ENCODE measurements at places on chromosomes 7 and 10.

DNA sequence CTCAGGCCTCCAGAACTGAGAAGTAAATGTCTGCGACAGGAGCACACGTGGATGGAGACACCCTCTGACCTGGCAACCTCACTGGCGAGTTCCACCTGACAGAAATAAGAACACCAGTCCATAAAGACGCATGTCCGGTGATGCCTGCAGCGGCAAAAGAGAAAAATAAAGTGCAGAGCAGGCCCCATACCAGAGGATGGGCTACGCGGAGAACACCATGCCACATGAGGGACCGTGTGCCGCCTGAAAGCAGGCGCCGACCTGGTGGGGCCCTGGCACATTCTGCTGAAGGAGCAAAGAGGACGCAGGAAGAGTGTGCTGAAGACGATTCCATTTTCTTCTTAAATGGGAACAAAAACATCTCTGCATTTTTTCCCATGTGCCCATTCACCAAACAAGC lies 105.0 kb downstream of the VIPR2 start:
- no peak for DNase-seq

DNA sequence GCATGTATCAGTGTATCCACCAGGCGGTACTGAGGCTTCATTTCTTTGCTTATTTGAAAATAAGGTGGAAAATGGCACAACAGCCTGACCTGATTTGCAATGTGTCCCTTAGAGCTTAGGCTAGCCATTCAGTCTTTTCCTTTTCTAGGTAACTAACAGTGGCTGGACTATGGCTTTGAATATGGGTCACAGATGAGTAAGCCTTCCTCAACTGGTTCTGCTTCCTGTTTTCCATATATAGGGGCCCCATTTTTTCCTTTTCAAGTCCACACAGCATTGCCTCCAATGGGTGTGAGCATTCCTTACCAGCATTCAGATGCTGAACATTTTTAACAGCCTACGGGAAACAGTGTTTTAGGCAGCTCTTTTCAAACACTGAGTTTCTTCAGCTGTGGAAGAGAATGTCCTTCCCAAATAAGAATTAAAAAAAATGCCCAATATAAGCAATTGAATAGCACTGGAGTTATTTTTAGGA lies 3.9 kb upstream of the ITGB1 start:
- no peak for DNase-seq

GRCh38 chr7:82029236-82029913 lies 259.5 kb upstream of the HGF start:
- DNase-seq: no peak

GRCh38 chr10:44818041-44818649 lies 93.0 kb upstream of the TMEM72 start:
- no peak for DNase-seq

- no peak for DNase-seq
Observed at GRCh38 chr7:55140221-55140940, 121.6 kb downstream of the EGFR start.

DNA sequence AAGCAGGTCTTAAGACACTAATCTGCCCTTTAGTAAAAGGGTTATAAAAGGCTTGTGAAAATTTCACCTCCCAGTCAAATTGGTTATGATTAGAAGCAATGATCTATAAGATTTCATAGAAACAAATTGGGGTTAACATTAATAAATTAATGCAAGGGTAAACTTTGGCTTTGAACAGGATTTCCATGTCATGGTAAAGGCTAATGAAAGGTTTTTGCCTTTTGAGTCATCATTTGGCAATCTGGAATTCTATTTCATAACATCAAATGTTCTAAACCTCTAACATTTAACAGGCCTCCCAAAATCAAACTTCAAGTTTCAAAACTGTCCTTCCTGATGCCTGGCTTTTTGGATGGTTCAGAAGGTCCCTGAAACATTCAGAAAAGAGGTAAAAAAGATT lies 62.4 kb downstream of the COA1 start:
- DNase-seq: no peak

GRCh38 chr10:24718031-24718855 lies 5.4 kb downstream of the ARHGAP21 start:
- no peak for DNase-seq

DNA sequence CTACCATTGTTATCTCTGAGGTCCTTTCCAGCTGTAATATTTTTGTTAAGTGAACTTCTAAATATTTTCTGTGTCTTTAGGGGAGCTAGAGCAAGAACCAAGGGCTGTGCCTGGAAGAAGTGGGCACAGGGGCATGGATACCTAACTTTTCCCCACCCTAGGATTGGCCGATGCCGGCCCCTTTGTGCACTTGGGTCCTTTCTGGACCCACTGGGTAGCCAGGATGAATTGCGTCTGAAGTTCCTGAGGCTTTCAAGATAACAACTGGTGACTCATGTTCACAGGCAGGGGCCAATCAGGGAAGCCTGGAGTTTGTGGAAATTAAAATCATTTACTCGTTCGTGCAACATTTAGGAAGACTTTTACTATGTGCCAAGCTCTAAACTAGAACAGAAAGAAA lies 758 bp downstream of the DPCD start:
- DNase-seq: no peak

DNA sequence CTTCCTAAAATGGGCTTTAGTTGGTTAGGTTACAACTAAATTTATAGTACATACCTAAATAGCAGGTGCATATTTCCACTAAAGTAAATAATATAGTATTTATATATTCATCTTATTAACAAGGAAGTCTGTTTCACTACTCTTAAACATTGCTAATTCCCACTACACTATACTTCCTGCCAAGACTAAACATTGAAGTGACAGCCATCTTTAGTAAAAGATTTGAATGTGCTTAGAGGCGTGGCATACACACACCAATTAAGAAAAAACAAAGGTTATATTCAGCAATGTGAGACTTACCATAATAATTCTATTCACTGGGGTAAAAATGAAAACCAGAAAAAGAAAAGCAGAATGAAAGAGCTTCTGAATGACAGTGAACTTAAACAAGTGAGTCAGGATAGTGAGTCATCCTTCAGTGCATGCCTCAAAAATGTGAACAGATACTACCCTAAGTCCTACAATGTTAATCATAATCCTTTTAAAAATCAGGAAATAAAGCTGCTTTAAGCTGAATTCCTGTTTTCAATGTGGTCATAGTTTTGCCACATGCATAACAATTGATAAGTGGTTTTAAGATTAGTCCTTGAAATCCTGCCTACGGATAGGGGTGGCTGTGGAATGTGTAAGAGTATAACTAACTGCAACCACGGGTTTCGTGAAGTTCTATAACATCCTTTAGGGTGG lies 59.4 kb downstream of the USP6NL start:
- no peak for DNase-seq

- DNase-seq: no peak
Observed at GRCh38 chr7:92135052-92135889, 994 bp upstream of the CYP51A1 start.

- no peak for DNase-seq
Observed at GRCh38 chr7:129789000-129789399, 163.8 kb downstream of the UBE2H start.

DNA sequence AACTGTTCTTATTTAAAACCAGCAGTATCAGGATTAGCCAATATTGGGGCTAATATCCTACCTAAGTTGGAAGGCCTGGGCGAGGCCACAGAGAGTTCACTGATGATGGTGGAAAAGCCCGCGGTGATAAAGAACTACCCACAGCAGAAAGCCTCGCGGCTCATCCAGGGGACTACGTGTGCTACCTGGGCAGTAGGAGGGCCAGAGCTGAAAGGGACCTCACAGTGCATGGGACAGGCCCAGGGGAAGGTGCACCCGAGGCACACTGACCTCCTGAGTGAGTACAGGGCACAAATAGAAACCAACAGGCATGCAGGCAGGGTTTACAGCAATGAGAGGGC lies 1.4 kb downstream of the WDR86 start:
- DNase-seq: no peak

GRCh38 chr7:11557627-11558026 lies 274.4 kb downstream of the THSD7A start:
- no peak for DNase-seq

DNA sequence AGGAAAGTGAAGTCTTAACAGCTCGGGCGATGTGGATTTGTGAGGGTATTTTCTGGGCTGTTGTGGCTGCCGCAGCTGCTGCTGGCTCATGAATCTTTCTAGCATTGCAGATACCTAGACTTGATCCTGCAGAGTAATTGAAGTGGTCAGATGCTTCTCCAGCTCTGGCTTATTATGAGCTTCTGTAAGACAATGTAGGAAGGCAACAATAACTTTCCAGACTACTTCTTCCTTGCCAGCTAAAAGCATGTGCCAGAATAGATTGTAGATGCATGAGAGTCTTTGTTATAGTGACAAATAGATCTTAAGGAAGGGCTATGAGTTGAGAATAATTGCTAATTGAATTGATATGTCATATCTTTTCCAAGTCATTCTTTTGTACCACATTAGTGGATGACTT lies 461.4 kb upstream of the POT1 start:
- no peak for DNase-seq

DNA sequence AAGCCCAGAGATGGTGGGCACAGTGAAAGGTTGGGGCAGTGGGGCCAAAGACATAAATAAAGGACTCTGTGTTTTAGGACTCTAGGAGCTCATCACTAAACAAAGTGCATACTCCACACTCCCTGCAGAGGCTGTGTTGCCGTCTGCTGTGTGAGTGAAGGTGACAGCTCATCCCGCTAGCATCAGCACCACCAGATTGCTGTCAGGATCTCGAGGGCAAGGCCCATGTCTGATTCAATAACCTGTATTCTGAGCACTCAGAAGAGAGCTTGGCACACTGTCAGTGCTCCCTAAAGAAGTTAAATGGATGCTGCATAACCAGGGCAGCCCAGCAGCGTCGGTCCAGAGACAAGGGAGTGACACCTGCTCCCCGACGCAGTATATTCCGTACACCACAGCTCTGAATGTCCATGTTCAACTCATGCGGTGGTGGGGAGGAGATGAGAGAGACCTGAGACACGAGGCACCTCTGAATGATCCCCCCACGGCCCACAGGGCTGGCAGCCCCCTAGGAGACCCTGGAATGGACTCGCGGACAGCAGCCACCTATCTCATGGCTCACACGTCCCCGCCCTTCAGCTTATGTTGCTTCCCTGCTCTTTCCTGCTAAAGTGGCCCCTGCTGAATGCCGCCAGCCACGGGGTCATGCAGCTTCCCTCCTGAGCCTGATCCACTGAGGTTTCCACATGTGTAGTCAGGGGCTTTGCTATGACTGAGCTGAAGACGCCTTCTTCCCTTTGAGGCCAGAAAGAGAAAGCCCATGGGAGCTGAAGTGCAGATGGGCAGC lies 132.7 kb upstream of the KCNMA1 start:
- no peak for DNase-seq

- DNase-seq: no peak
Observed at GRCh38 chr10:119444866-119445265, 97.7 kb downstream of the RGS10 start.

GRCh38 chr7:100376066-100376465 lies 2.8 kb downstream of the PILRA start:
- DNase-seq: no peak

DNA sequence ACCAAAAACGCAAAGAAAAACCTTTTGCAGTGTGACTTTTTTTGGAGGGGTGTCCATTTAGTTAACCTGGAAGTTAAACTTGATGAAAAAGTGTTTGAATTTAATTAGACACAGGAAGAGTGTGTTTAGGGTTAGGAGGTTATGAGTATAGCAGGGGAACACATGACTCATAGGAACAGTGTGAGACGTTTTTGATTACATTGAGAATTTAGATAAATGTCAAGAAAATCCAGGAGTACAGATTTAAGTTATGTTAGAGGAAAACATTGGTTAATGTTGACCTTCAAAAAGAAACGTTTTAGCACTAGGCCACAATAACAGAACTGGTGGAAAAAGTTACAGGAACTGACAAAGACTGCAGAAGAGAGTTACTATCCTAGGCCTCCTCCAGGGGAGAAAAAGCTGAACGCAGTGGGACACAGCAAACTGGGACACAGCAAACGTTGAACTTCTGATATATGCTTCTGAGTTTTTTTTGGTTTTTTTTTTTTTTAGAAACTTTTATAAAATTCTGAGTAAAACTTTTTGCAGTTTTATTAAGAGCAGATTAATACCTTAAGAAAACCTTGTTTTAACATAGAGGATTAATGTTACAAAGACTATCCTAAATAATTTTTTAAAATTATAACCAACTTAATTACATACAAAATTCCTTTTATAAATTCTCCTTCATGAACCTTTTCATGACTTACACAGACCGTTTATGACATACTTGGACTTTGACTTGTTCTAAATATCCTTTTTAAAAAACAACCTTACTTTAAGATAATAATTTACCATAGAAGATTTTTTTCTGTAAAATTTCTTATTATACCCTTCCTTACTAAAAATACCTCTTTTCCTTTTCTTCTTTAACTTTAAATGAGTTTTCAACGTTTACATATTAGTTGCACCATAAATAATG lies 22.2 kb downstream of the LANCL2 start:
- no peak for DNase-seq

- DNase-seq: no peak
Observed at GRCh38 chr7:94414481-94414880, 19.8 kb downstream of the COL1A2 start.

GRCh38 chr7:94022550-94022949 lies 18.4 kb upstream of the BET1 start:
- DNase-seq: no peak

GRCh38 chr10:11353006-11353896 lies 258.2 kb downstream of the USP6NL start:
- DNase-seq: no peak

GRCh38 chr10:34813626-34814222 lies 1.4 kb downstream of the PARD3 start:
- DNase-seq: no peak

GRCh38 chr10:125038637-125039036 lies 96.7 kb downstream of the ZRANB1 start:
- no peak for DNase-seq

GRCh38 chr7:69677054-69677852 lies 79.0 kb downstream of the AUTS2 start:
- DNase-seq: no peak

Data from stimulated activated CD4-positive, alpha-beta T cell treated with anti-CD3 and anti-CD28 coated beads, Interleukin-2, amount 100 ng/mL, for 48 hours (primary cell).